ENCODE measurements at places on chromosomes 1 and 21.

DNA sequence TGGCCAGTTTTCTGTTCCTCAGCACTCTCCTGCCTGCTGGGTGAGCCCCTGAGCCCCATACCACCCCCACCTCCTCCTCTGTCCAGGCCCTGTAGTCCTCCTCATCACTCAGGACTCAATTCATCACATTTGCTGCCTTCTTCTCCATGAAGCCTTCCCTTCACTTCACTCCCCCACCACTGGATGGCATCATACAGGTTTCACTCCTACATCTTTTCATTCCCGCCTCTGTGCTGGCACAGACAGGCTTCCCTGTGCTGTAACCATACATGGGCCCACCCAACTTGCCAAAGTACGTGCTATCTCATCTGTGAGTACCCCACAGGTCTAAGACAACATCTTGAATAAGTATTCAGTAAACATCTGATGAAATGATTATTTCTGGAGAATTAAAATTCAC lies 56.9 kb downstream of the SLC45A1 start:
- DNase-seq: no peak

DNA sequence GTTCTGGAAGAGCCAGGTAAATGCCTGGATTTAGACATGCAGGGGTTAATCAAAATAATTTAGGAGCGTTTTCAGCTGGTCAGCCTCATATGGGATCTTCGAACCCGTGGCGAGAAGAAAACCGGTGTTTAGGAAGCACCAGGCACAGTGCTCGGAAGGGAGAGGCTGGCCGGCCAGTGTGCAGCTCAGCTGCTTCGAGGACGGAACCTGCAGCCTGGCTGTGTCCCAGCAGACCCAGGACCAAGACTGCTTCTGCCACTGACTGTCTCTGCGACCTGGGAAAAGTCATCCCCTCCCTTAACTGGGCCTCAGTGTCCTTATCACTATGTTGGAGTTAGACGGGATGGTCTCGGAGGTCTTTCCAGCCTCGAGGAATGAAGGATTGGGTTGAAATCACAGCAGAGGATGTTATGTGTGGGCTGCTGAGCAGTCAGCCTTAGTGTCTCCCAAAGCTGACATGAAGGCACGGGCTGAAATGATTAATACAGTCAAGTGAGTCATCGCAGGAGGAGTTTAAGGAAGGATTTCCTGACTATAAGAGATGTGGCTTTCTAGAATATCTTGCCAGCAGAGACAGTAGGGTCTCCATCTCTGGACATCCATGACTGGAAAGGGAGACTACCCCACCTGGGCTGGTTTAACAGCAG lies 20.8 kb downstream of the PPFIA4 start:
- no peak for DNase-seq

- DNase-seq: no peak
These were observed 205.0 kb downstream of the HMCN1 start for GRCh38 chr1:185939142-185939541.

DNA sequence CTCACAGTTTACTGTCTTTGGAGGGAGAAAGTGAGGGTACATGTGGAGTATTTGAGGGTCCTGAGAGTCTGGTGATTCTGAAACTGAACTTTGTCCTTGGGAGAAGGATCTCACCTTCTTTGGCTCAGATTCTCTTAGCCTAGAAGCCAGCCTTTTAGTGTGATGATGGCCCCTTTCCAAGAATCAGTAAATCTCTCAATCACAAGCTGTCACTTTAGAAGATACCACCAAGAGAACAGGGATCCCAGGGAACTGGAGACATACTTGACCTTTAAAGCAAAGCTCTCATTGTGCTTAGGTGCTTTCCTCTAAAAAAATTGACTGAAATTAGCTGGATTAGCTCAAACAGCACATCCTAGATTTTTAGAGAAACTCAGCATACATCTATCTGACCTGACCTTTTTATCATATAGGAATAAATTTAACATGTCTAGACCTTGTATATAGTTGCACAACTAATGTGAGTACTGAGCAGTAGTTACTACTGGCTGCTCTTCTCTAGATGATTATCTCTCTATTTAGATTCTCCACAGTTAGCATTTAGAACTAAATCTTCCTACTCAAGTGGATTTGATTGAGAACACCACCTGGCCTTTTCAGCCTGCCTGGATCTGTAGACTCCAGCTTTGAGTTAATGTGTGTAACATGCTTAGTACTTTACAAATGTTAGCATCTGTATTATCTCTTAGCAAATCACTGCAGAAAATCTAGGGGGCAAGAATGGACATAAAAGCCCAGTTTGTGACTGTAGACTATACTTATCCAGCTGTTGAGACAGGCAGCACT lies 157.7 kb downstream of the MAST2 start:
- DNase-seq: no peak

- no peak for DNase-seq
These were observed 62.8 kb downstream of the DTL start for GRCh38 chr1:212098310-212098709.

- DNase-seq: no peak
These were observed 758 bp downstream of the TATDN3 start for GRCh38 chr1:212792396-212792908.

DNA sequence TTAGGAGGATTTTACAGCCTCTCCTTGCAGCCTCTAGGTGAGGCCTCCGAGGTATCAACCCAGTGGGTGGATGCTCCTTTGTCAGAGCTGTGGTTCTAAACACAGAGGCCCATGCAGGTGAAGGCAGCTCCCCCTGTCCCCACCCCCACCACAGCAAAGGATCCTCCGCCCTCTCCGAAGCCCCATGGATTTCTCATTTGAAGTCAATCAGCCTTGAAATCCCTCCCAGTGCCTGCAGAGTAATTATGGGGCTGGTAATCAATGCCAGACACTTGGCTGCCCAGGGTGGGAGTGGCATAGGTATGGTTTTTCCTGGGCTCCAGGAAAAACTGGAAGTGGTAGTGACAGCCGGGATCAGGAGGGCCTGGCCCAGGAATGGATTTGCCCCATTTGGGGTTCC lies 119.5 kb upstream of the CSF3R start:
- DNase-seq: no peak

DNA sequence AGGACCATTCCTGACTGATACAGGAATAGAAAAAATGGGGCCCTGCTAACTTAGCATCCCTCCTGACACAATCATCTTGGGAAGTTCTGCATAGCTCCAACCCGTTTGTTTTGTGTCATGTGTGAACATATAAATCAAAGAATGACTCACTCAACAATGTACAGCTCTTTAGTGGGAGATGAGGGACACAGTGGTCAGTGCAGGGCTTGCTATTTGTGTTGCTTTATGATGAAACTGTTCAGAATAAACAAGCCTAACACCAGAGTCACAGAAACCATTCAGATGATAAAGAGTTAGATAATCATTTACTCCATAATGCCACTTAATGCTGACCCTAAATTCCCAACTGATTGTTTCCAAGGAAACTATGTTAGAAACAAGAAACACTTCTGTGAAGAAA lies 154.2 kb upstream of the ZNHIT6 start:
- no peak for DNase-seq
